Activated naive CD4-positive, alpha-beta T cell treated with anti-CD3 and anti-CD28 coated beads for 36 hours (primary cell): ENCODE measurements at places on chromosomes 11 and 22.

GRCh38 chr11:108224366-108224765, 1.5 kb downstream of the ATM start:
- no peak for DNase-seq

DNA sequence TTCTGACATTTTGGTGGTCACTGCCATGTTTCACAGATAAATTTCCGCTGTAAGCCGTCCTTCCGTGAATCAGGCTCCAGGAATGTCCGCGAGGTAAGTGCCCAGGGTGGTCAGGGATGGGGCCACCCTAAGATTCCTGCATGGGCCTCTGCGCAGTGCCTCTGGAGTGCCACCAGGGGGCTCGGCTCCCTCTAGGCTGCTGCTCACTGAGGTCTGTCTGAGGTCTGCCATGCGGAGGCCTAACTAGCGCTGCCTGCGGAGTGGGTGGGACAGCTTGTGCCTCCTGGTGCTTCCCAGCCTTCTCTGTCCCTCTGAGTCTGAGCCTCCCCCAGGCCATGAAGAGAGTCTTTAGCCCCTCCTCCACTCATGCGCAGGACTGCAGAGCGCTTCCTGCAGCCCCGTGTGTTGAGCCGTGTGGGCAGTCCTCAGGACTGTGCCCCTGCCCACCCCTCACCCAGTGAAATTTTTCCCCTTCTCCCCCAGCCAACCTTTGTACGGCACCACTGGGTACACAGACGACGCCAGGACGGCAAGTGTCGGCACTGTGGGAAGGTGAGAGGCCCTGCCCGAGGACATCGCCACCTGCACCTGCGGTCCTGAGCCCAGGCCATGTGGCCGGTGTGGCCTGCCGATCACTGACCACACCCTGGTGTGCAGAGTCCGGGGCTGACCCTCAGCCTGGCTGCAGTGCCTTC, 11.9 kb upstream of the MDK start:
- DNase-seq, result peak; percentile 66

DNA sequence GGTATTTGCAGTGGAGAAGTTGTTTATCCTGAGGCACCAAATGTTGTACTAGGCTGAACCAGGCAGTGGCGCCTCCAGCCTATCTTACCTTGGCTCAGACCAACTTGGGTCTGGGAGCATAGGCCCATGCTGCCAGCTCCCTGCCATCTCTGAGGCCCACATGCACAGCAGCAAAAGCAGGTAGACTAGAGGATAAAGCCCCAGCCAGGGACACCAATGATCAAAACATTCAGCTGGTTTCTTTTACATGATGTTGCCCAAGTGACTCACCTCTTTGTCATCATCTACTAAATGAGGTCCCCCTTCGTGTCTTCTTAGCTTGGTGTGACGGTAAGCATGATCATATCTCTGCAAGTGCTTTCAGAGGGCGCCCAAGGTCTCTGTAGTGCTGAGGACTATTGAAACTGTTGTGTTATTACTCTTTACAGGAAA, 112.1 kb upstream of the DRD2 start:
- DNase-seq, result peak; percentile 59

- DNase-seq, result no peak
Measured at GRCh38 chr22:17239156-17239701, 20.0 kb upstream of the ADA2 start.

DNA sequence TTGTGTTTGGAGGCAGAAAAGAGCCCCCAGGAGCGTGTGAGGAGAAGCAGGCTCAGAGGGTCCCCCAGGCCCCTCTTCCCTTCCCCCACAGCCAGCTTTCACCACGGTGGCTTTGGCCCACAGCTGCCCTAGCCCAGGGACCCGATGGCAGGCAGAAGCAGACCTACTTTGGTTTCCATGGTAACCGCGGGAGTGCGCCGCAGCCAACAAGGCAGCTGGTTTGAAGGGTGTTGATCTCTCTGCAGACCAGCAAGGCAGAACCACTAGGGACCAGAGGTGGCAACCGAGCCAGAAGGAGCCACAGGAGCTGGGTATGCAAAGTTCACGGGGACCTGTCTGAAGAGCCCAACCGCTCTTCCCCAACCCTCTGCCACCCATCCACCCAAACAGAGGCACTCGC, 69.4 kb downstream of the BUD13 start:
- DNase-seq, result no peak

- DNase-seq, result no peak
Measured at GRCh38 chr22:45166932-45167331, 3.2 kb downstream of the NUP50 start.

- no peak for DNase-seq
Measured at GRCh38 chr11:69215784-69216415, 60.2 kb downstream of the SMIM38 start.

DNA sequence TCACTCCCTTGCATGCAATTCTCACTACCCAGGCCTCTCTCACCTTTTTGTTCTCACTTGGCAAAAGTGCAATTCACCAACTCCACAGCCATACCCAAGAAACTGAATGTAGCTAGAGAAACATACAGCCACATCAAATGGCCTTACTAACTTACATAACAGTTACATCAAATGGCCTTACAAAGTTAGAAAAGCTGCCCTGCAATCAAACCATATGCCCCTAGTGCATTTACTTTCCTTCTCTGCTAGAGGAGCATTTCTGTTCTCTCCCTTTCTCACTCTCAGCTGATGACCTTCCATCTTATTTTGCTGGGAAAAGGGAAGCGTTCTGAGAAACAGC, 10.3 kb downstream of the PRCP start:
- no peak for DNase-seq
